ENCODE measurements at places on chromosomes 3 and 15.

GRCh38 chr15:69008056-69008455 lies 6.4 kb upstream of the NOX5 start:
- no peak for DNase-seq

DNA sequence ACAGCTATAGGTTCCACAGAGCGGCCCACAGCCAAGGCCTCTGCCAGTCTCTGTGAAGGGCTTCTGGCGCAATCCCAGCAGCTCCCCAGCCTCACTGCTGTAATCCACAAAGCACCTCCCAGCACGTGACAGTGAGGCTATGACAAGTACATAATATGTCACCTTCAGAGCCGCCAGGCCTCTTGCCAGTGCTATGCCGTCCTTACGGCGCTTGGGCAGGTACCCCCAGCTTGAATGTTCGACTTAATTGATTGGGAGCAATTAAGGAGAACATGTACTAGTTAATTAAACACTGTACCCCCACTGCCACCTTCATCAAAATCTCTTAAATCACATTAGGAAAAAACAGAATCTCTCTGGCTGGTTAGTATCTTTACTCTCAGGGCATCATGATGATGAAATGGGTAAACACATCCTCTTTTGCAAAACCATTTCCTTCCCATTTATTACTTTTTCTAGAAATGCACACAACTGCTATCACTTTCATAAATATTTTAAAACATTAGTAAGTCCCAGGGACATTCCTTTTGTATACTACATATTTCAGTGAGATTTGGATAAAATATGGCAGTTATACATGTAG lies 169.9 kb downstream of the XXYLT1 start:
- DNase-seq: no peak

GRCh38 chr3:152037953-152038352 lies 164.5 kb downstream of the SUCNR1 start:
- no peak for DNase-seq

DNA sequence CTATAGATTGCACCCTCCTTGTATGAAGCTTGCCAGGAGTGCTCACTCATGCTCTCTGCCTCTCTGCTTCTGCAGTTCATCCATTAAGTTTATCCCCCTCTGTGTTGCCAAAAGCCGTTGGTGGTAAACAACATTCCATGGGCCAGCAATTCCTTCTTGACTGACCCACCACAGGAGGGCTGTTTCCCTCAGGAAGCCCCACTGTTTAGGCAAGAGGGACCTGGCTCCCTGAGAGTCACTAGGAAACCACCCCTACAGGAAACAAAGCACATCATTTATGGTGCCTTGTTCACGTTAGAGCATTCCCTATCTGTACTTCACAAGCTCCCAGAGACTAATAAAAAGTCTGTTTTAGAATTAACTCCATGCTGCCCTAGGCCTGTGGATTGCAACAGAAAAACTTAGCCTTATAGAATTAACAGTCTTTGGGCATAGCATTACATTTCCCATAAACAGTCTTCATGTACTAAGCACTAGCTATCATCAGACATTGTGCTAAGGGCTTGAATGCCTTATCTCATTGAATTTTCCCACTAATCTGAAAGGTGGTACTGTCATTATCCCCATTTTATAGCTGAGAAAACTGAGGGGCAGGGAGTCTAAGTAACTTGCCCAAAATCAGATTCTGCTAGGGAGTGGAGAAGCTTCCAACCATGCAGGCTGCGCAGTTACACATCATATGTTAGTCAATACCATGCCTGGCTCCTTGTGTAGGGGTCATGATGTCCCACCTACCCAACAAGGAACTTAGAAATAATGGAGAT lies 149.9 kb downstream of the SHQ1 start:
- DNase-seq: no peak

DNA sequence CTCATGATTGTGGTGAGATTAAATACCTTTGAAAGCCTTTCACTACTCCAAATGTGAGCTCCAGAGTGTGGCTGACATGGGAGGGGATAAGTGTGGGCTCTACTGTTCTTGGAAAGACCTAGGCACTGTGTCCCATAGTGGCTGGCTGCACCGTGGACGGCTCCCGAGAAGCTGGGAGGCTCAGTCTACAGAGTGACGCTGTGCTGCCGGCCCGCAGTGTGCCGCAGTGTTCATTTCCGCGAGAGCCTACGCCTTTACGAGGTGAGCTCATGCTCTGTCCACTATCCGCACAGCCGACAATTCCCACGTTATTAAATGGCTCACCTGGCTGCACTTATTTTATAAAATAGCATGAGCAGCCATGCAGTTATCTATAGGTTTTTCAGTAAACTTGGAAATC lies 66.9 kb downstream of the MTHFS start:
- DNase-seq: no peak

DNA sequence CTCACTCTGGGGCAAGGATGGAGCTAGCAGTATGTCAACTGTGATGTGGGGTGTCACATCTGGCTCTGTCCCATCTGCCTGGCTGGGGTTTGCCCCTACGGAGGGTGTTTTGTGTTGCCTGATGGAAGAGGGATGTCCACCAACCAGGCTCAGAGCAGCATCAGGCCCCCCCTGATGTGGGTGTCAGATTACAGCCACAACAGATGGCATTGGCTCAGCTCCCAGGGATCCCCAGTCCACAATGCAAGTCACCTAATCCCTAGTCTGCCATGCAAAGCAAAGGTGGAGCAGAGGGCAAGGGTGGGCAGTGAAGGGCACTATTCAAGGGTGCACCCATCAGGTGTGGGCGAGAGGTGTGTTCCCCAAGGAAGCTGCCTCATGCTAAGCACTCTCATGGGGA lies 48.9 kb upstream of the AMOTL2 start:
- no peak for DNase-seq

- DNase-seq: no peak
Measured at GRCh38 chr15:92879949-92880725, 20.0 kb upstream of the CHD2 start.

GRCh38 chr3:41324156-41324475 lies 124.8 kb downstream of the CTNNB1 start:
- DNase-seq: no peak

DNA sequence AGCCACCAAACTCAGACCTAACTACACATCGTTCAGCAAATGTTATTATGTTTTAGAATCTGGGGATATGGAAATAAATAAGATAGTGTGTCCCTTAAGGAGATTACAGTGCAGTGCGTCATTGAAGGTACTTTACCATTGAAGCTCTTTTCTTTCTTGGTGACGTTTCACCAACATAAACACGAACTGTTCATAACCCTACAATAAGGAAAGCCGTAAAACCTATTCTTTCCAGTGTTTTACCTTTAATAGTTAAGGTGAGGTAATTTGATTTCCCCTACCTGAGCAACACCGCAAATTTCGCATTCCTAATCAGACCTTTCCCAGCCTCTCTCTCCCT lies 826 bp downstream of the CCDC66 start:
- no peak for DNase-seq

DNA sequence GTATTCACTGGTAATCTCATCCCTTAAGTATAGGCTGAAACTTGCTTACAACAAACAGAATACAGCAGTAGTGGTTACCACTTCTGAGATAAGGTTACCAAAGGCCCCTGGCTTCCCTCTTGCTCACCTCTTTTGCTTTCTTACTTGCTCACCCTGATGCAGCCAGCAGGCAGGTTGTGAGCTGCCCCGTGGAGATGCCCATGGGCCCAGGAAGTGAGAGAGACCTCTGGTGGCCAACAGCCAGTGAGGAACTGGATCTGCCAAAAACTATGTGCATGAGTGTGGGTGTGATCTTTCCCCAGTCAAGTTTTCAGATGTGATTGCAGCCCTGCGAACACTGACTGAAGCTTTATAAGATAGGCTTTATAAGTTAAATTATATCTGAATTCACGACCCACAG lies 48.7 kb downstream of the NMNAT3 start:
- DNase-seq: no peak

GRCh38 chr3:13670292-13670691 lies 121.4 kb downstream of the FBLN2 start:
- DNase-seq: no peak

- peak; percentile 59 for DNase-seq
Measured at GRCh38 chr3:122382888-122383666, at the start of gene MIX23. Gene MIX23 (minus strand): TSS chr3:122383231. CDS start chr3:122383224, 7 bp downstream.

GRCh38 chr3:189724356-189724755 lies 93.2 kb downstream of the TP63 start:
- no peak for DNase-seq

DNA sequence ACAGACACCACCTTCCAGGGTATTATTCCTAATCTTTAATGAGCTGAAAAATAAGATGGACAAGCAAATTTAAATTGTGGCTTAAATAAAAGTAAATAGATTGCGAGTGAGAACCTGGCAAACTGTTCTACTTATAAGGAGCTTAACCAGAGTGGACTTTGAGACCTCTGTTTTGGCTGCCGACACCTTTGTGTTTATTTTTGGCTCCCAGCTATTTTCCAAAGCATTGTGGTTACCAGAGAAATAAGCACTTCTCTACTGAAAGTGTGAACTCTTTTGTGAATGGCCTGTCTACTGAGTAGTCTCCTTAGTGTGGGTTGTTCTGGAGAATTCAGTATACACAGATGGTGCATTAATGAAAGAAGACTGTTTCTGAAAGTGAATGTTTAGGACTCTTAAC lies 109.4 kb downstream of the ATP8B4 start:
- no peak for DNase-seq

- no peak for DNase-seq
Measured at GRCh38 chr3:173977747-173978146, 580.2 kb downstream of the NLGN1 start.

DNA sequence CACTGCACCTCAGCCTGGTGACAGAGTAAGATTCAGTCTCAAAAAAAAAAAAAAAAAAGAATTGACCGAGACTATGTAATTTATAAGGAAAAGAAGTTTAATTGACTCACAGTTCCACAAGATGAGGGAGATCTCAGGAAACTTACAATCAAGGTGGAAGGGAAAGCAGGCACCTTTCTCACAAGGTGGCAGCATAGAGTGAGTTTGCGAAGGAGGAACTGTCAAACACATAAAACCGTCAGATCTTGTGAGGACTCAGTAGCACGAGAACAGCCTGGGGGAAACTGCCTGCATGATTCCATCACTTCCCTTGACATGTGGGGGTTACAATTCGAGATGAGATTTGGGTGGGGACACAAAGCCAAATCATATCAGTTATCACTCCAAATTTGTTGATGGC lies 380.9 kb downstream of the EDEM1 start:
- no peak for DNase-seq

GRCh38 chr3:166071-166470 lies 30.5 kb upstream of the CHL1 start:
- DNase-seq: no peak

GRCh38 chr3:118781232-118781631 lies 253.4 kb downstream of the IGSF11 start:
- DNase-seq: no peak

DNA sequence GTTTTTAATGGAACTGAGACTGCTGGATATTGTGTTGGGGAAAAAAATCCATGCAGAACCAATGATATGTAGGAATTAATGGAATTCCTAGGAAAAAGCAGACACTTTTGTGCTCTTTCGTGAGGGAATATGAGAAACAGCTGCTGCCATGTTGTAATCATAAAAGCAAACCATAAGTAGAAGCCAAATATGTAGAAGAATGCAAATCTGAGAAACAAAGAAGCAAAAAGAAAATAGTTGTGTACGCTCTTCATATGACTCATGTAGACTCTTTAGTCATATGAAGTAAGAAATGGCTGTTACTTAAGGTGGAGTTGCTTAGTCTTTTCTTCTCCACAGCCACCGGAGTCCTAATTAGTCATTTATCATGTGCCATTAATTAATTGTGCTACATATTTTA lies 298.6 kb upstream of the ZNF717 start:
- DNase-seq: no peak

GRCh38 chr3:95711789-95712188 lies 1102.6 kb upstream of the EPHA6 start:
- no peak for DNase-seq

DNA sequence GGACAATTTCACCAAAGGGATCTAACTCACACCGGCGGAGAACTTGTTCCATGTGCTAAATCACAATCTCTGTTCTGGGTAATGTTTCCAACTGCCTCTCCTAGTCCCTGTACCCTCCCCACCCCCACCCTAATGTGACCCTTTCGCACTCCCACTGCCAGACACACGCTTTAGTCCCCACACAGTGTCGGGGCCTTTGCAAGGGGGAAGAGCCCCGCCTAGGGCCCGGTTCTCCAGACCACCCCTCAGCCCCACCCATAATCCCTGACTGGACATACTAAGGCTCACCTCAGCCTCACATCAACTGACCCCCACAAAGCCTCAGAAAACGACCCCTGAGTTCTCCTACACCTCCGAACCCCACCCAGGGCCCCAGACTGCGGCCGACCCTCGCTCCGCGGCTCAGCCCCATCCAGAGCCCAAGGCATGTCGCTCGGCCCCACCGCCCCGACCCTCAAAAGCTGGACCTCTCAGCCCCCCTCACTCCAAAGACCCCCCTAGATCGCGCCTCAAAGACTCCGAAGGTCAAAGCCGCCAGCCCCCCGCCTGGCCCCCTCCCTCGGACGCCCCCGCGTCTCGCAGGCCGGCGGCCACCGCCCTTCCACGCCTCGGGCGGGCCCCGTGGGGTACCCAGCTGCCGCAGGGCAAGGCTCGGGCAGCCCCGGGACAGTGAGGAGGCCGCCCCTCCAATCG lies 72.0 kb upstream of the MAP4 start:
- no peak for DNase-seq

GRCh38 chr15:34323217-34323616 lies 14.4 kb downstream of the SLC12A6 start:
- no peak for DNase-seq

DNA sequence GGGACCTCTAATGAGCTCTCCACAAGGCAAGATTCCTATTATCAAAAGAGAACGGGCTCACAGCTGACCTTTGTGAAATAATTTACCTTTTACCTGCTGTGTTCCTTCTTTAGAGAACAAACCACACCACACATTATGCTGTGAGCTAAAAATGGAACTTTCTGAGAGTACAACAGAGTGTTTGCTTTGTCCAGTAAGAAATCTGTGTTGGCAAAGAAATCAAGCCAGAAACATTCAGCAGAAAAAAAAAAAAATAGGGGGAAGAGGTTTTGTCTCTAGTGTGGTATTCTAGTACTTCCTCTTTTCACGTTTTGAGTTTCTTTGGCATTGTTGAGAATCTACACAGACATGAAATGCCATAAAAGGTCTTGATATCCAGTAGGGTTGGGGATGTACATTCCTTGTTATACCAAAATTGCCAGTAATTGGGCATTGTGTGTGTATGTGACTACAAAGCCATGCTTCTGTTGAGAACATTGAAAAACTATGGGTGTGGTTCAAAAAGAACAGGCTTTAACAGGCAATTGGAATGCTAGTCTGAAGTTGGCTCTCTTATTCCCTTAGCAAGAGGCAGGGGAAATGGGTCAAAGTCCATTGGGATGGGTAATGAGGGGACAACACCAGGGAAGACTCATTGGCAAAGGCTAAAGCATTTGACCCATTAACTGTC lies 273.5 kb downstream of the NEK10 start:
- DNase-seq: no peak

GRCh38 chr3:41251593-41251992 lies 52.3 kb downstream of the CTNNB1 start:
- no peak for DNase-seq

GRCh38 chr3:52086976-52087663 lies 30.7 kb upstream of the DUSP7 start:
- no peak for DNase-seq

- no peak for DNase-seq
Measured at GRCh38 chr3:53628536-53629401, 134.4 kb downstream of the CACNA1D start.

GRCh38 chr3:126245811-126246727 lies 65.7 kb upstream of the ALDH1L1 start:
- no peak for DNase-seq

Data from thoracic aorta (tissue), 2 donors.